ENCODE measurements at places on chromosomes 6 and 20.

GRCh38 chr20:39112178-39112743, 150.1 kb downstream of the DHX35 start:
- no peak for DNase-seq

DNA sequence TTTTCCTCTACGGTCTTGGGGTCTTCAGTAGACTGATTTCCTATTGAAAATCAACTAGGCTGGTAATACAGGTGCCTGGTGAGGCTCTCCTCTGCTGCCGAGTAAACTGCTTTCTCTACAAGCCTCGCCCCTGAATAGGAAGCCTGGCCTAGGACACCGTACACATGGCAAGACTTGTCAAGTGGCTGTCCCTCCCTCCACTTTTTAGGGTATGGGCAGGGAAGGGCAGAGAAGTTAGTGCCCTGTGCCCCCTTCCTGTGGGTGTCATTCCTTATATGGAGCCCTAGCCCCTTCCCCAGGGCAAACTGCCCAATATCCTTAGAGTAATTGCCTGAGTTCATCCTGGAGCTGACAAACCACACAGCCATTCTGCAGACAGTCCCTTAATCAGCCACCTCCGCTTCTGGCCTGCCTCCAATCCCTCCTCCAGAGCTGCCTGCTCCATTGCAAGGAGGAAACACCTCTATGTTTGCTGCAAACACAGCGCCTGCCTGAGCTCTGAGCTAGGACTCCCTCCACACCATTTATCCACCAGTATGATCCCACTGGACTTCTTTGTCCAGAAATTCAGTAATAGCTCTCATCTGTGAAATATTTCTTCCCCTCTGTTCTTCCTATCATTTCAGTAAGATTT, 93.1 kb downstream of the CHD6 start:
- no peak for DNase-seq

DNA sequence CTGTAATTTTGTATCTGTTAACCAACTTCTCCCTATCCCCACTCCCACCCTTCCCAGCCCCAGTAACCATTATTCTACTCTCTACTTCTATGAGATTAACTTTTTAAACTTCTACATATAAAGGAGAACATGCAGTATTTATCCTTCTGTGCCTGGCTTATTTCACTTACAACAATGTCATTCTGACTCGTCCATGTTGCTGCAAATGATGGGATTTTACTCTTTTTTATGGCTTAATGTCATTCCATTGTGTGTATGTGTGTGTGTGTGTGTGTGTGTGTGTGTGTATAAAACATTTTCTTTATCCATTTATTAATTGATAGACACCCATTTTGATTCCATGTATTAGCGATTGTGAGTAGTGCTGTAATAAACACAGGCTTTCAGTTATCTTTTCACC, 76.1 kb downstream of the COL19A1 start:
- no peak for DNase-seq

DNA sequence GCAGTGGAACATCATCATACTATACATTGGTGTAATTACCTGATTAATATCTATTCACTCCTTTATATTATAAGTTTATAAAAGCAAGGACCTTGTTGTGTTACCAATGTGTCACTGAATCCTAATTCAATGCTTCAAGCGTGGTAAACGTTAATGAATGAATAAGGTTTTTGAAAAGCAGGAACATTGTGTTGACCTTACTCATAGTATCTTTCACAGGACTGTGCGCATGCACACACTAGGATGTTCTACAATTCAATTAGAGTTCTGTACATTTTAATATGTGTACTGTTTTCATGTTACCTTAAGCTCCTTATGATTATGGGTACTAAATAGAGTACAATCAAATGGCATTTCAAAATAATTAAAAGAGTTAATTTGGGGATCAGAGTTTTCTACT, 578.5 kb downstream of the BMP2 start:
- no peak for DNase-seq

- DNase-seq, result no peak
Measured at GRCh38 chr20:10970109-10970508, 296.3 kb upstream of the JAG1 start.

- no peak for DNase-seq
Measured at GRCh38 chr6:52564856-52565255, 12.0 kb downstream of the TRAM2 start.

- no peak for DNase-seq
Measured at GRCh38 chr6:91293395-91293794, 706.5 kb upstream of the MAP3K7 start.

DNA sequence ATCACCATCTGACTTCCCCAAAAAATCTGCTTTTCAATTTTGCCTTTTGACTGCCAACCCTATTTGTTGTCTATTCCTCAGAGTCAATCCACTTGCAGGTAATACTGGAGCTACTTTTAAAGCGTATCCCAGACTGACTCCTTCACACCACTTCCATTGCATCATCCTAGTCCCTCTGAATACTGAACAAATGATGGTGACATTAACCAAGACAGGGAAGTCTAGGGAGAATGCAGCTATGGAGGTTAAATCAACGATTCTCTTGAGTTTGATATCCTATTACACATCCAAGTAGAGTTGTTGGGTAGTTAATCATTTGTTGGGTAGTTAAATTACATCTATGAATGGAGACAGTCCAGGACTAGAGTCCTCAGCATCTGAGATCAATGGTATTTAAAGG, 2.0 kb downstream of the OGFRL1 start:
- DNase-seq, result no peak

DNA sequence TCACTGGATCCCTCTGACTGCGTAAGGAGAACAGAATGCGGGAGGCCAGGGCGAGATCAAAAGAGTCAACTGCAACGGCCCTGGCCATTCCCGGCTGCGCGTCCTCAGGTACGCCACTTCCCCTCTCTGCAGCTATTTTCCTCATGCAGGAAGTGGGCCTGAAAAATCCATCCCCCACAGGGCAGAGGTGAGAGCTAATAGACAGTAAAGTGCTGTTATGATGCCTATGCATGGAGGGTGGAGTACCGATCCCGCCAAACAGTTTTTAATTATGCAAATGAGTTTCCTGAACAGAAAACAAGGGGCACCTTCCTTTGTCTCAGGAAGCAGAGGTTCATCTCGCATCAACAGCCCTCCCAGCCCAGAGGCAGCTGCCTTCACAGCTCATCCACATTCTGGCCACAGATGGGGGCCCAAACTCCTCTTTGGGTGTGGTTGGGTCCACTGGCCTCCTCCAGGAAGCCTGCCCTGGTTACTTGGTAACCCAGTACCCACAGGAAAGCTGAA, 9.3 kb downstream of the PREX1 start:
- no peak for DNase-seq

- peak; percentile 84 for DNase-seq
Measured at GRCh38 chr6:20827798-20828197, 293.5 kb downstream of the CDKAL1 start.

DNA sequence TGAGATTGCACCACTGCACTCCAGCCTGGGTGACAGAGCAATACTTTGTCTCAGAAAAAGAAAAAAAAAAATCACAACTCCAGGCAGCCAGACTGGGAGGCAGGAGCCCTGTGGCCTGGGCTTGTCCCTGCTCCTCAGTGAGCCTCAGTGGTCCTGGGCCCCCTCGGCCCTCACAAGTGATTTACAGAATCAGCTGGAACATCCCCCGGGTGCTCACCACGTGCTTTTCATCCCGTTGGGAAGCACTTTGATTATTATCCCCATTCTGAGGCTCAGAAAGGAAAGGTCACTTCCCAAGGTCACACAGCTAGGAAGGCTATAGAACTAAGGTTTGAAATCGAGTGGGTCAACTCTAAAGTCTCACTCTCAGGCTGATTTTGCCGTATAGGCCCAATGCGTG, 43.1 kb upstream of the TLDC2 start:
- DNase-seq, result no peak

DNA sequence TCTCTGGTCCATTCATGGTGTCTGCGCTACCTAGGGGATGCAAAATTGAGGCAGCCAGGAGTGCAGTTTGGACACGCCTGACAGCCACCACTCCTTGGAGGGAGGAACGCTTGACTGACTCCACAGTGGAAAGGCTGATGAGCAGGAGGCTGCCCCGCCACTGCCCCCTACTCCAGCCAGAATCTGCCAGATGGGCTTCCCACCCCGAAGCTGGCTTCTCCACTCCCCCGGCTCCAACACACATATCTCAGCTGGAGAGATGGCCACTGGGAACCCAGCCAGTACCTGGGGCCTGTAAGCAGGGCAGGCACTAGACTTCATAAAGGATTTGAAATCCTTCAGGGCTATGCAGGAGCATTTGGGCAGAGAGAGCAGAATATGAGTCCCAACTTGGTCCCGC, 51.4 kb upstream of the BLCAP start:
- DNase-seq, result no peak

DNA sequence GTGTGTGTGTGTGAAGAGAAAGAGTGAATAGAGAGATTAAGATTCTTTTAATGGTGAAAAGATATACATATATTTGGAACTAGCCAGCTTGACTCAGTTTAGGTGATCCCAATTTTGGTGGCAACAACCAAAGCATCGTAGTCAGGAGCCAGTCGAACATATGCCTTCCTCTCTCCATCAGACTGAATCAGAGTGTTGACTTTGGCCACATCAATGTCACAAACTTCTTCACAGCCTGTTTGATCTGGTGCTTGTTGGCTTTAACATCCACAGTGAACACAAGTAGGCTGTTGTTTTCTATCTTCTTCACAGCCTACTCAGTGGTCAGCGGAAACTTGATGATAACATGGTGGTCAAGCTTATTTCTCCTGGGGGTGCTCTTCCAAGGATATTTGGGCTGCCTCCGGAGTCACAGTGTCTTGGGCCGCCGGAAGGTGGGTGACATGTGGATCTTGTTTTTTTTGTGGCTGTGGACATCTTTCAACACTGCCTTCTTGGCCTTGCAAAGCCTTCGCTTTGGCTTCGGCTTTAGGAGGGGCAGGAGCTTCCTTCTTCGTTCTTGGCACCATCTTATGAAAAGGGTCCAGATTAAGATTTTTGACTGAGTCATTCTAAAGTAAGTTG, 3.4 kb downstream of the HLA-F start:
- no peak for DNase-seq

GRCh38 chr20:37681384-37682112, 12.3 kb upstream of the CTNNBL1 start:
- no peak for DNase-seq

- no peak for DNase-seq
Measured at GRCh38 chr6:52728394-52728793, 34.9 kb downstream of the GSTA2 start.

DNA sequence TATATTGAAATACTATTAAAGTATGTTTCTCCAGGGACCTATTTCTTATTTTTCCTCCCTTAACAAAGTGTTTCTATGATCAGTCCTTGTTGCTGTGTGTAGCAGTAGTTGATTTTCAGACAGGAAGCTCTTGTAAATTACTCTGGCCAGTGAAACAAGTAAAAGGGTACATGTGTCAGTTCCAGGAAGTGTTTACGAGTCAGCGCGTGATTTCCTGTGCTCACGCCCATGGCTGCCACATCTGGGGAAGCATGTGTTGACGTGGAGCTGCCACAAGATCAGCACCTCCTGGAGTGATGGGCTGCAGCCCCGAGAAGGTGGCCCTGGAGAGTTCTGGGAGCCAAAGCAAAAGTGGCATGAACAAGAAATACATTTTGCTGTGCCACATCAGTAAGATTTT, 38.6 kb upstream of the GGTLC1 start:
- no peak for DNase-seq

GRCh38 chr6:156167016-156167624, 610.1 kb upstream of the ARID1B start:
- no peak for DNase-seq

GRCh38 chr20:45176526-45177267, 2.0 kb downstream of the PI3 start:
- no peak for DNase-seq

DNA sequence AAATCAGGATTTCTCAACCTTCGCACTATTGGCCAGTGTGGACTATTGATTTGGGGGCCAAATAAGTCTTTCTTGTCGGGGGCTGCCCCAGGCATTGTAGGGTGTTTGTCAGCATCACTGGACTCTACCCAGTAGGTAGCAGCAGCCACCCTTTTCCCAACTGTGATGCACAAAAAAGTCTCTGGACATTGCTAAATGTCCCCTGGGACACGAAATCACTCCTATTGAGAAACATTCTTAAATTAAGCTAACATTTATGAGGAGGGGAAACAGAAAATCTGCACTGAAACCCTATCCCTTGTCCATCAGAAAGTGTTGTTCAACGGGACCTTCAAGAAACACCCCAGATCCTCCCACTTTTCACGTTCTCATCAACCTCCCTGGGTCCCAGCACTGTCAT, 54.2 kb downstream of the NFATC2 start:
- DNase-seq, result no peak

- no peak for DNase-seq
Measured at GRCh38 chr20:18857640-18858039, 44.1 kb downstream of the SCP2D1 start.

GRCh38 chr6:5143634-5144311, 58.6 kb downstream of the PPP1R3G start:
- no peak for DNase-seq
